Stimulated activated CD4-positive, alpha-beta T cell treated with anti-CD3 and anti-CD28 coated beads, Interleukin-12 subunit alpha, Interleukin-12 subunit beta, amount 100 ng/mL, for 24 hours (primary cell): ENCODE measurements at places on chromosomes 16 and 17.

DNA sequence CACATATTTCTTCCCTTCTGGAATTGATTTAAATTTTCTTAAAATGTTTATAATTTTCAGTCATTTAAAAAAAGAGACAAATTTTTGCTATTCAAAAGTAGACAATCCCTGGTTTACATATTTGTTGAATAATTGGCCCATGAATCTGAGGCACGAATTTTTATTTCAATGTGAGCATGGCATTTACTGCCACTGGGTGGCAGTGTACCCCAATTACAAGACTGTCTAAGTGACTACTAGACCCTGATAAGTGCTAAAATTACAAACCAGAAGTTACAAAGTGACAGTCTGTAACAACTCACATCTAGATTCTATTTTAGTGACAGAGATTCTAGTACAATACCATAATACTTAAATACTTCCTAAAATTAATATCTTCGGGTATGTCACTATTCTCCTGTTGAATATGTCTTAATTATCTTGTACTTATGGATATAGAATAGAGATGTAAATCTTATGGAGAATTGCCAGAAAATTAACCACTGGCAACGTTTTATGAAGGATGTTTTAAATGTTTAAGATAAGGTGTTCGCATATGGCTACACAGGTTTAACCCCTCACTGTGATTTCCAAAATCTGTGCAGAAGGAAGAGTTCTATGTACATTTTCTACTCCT is 235.8 kb downstream of the MAP2K4 start:
- DNase-seq = peak; percentile 3

DNA sequence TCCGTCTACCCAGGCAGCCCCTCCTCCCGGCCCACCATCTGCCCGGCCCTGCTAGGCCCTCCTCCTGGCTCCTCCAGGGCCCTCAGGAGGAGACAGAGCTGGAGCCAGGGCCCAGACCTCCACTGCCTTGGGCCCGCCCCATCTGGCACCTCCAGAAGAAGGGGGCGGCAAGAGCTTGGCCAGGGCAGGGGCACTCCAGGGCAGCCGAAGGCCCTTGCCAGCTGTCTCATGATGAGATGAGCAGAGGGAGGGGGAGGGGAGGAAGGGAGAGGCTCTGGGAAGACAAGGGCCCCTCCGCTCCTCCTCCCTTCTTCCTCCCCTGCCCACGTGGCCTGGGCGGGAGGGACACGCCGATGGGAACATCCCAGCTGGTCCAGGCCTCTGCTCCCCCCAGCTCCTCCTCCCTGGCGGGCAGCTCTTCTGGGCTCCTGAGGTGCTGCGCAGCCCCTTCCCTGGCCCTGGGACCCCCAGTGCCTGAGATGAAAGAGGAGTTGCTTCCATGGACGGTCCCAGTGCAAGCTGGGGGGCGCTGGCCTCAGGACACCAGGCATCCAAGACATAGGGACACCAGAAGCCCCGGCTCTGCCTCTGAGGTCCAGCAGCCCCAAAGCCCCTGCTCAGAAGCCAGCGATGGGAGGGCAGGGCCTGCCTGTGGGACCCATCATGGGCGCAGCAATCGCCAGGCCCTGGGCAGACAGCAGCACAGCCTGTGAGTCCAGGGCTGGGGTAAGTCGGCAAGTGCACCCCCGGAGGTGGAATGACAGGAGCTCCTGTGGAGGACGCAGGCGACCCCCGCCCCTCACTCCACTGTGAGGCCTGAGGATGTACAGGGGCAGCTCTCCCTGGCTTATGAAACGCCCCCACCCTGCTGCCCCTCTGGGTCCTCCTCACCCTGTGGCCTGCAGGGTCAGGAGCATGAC is 23.6 kb upstream of the ENPP7 start:
- no peak for DNase-seq

- no peak for DNase-seq
Measured at GRCh38 chr16:10930755-10931093, 11.5 kb downstream of the DEXI start.

- DNase-seq = no peak
Measured at GRCh38 chr17:54172096-54172984, 349.6 kb downstream of the KIF2B start.

DNA sequence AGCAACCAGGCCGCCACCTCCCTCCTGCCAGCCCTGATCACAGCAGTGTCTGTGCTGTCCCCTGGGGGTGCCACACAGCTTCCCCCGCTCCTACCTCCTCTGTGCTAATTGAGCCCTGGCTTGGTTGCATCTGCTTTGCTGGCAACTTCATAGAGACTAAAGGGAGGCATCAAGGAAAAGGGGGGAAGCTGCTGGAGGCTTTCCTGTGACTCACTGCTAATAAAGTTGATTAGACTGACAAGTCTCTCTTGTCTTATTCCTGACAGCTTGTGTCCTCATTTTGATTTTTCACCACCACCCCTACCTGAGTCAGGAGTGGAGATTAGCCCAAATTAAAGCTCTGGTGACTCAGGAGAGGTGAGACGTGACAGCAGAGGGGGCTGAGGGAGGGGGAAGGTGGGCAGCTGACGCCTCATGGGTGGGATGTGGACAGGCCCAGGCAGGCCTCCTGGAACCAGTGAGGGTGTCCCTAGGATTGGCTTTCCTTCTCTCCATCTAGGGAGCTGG is 310.0 kb downstream of the CBLN1 start:
- no peak for DNase-seq

GRCh38 chr16:12898551-12898950 is 2.8 kb upstream of the SHISA9 start:
- no peak for DNase-seq

DNA sequence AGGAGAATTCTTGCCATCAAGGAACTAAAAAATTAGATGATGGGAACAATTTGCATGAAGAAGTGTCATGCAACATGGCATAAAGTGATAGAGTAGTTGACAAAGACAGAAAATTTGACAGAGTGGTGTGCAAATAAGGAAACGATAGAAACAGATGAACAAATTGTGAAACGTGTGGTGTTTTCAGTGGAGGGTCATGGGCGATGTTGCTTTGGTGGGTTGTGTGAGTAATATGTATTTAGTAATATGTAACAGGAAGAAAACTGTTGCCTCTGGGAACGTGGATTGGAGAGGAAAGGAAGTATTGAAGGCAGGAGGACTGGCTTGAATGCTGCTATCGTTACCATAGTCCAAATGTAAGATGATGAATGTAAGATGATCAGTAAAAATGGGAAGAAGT is 3.6 kb downstream of the COX10 start:
- DNase-seq = no peak

GRCh38 chr16:87368029-87368770 is 15.4 kb downstream of the FBXO31 start:
- DNase-seq = no peak

GRCh38 chr16:4450430-4450829 is 24.0 kb downstream of the NMRAL1 start:
- no peak for DNase-seq

DNA sequence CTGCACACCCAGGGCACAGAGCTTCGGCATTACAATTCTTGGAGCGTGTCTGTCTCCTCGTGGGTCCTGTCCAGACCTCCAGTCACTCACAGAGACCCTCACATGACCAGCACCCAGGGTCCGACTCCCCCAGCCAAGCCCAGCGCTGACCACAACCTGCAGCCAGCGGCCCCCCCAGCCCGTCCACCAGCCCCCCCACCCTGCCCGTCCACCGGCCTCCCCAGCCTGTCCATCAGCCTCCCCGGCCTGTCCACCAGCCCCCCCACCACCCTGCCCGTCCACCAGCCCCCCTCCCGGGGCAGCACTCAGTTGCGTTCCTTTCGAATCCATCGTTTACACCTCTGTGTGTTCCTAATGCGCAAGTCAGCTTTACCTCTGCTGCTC is 5.8 kb downstream of the SECTM1 start:
- no peak for DNase-seq

GRCh38 chr16:60459463-60459862 is 1576.8 kb downstream of the CDH8 start:
- DNase-seq = no peak

DNA sequence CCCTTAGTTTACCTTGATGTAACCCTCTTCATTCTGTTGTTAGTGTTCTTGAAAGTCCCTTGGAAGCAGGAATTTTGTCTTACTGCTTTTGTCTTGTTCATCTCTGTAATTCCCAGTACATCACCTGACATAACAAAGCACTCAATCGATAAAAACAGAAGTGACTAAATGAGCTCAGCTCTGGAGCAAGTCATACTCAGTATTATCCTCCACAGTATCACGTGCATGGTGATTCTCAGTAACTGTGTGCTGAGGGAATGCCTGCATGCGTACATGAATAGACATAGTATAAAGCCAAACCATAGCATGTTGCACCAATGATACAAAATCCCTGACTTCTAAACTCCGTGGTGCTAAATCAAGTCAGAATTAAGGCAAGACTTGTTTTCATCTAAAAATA is 7.2 kb downstream of the KRT38 start:
- no peak for DNase-seq

GRCh38 chr16:70777973-70778406 is 23.0 kb downstream of the VAC14 start:
- DNase-seq = no peak

DNA sequence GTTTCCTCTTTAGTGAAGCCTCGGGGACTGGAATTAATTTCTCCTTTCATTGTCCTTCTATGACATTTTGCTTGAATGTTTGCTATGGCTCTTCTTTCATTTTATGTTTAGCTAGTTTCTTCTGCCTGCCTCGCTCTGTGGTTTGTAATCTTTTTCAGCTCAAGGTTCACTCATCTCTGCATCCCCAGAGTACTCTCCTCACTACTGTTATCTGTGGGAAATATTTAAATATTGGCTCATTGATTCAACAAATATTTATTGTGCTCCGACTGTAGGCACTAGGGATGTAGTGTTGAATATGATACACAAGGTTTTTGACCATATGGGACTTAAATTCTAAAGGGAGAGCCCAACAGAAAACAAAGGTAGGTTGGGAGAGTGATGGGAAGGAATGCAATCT is 195.9 kb downstream of the PHKB start:
- DNase-seq = no peak

DNA sequence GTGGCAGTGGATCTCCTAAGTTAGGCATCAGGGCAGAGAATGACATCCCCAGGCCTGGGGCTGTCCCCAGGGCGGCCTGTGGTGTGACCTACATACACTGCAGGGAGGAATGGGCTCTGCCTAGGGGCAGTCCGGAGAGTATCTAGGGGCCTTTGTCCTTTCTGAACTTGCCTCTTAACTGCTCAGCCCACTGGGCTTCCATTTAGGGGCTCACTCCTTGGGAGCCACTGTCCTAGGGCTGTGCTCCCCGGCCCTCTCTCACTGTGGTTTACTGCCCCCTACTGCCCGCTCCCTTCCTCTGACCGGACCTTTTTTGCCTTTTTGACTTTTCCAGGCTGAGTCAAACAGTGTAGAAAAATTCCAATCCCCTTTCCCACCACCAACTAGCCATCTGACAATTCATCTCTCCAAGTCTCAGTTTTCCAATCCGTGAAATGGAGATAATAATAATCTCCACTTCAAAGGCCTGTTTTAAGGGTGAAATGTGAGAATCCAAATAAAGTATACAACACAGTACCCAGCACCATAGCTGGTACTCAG is 66.8 kb downstream of the DNAH3 start:
- peak; percentile 50 for DNase-seq

GRCh38 chr16:1181404-1182315 is 28.8 kb downstream of the CACNA1H start:
- no peak for DNase-seq

DNA sequence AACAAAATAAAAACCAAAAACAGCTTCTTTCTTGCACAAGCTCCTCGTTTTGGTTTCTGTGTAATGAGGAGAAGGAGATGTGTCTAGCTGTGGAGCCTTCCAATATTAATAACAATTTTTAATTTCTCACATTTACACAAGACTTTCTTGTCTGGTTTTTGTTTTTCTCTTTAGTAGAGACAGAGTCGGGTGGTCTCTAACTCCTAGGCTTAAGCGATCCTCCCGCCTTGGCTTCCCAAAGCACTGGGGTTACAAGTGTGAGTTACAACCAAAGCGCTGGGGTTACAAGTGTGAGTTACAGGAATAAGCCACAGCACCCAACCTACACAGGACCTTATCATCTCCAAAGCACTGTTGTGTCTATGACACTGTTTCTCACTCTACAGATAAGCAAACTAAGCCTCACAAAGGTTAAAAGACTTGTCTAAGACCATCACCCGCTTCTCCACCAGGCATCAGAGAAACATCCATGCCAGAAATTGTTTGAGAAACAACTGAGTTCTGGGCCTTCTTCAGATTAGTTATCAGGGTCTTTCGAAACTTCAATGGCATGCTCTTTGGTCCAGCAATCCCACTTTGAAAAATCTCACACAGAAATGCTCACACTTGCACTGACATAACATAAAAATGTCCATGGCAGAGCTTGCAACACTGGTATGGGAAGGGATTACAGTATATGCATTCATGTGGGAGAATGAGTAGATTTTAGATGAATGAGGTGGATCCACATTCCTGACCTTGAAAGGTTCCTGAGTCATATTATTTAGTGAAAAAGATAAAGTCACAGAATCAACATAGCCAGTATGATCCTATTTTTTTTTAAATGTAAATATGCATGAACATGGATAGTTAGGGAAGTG is 3.9 kb downstream of the ABAT start:
- no peak for DNase-seq

DNA sequence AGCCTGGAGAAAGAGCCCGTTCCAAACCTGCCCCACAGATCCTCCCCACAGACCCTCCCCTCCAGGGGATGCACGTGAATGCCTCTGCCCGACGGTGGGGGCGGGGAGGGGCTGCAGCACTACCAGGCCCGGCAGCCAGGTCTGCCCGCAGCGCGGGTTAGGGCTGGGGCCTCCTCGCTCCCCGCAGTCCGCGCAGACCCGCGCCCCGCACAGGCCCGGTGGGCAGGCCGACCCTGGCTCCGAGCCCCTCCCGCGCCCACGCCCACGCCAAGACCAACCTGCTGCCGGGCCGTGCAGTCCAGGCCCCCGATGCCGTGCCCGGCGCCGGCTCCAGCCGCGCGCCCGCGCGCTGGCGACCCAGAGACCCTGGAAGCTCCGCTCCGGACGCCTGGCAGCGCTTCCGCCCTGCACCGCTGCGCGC is at the start of gene RPUSD1:
Gene RPUSD1, minus strand, starts transcription at position 404 of the 421 bp plus-strand sequence. CDS start 644 bp downstream, outside the sequence.
- DNase-seq = no peak

DNA sequence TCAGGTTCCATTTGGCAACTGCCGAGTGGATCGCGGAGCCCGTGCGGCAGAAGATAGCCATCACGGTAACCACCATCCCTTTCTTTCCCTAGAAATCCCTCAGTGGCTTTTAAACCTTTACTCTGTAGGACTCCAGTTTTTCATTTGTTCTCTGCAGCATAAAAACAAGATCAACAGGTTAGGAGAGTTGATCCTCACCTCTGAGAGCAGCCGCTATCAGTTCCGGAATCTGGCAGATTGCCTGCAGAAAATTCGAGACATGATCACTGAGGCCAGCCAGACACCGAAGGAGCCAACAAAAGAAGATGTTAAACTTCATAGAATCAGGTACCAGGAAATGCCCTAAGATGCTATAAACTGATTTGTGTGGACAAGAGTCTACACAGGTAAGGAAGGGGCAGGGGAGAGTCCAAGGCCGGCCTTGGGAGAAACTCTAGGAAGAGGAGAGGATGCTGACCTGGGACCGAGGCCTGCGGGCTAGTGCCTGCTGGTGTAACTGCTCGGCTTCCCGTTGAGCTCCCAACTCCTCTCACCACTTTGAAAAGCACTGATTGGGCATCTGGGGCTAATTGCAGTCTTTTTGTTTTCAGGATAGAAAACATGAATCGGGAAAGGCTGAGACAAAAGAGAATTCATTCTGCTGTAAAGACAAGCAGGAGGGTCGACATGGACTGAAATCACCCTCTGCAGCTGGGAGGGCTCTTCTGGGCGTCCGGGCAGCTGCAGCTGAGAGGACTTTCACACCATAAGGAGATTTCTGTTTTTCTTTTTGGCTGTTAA is 8.1 kb downstream of the MRPL58 start:
- no peak for DNase-seq
